B cell (primary cell): ENCODE measurements at places on chromosomes 6 and 20.

GRCh38 chr20:36818861-36819260 lies 45.3 kb upstream of the DSN1 start:
- DNase-seq, result no peak

DNA sequence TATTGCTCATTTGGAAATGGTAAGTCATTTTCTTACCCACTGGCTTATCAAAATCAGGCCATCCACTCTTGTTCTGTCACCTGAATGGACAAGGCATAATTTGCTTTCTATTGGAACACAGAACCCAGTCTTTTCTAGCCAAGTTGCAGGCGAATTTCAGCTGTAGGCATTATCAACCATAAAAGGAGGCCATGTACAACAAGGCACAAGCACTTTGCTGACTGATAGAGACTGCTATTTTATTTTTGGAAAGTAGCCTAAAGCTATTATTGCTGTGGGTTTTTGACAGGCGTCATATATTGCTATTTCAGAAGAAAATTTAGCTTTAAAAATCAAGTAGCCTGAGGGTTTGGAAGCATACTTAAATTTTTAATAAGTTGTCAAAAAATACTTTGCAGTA lies 344.2 kb downstream of the HDGFL1 start:
- no peak for DNase-seq

DNA sequence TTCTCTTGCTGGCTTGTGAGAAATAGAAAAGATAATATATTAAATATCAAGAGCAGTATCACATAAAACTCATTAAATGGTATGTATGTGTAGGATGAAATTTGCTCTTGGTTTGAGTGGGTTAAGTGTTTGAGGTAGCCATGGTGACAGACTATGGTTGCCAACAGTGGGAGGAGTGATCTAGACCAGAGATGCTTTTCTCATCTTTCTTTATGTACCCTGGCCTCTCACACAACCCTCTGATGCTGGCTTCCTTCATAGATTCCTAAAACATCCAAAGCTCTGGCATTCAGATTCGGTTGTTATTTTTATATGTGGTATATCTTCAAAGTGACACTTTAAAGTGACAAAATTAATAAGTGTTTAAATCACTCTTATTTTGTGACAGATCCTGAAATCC lies 9.0 kb upstream of the MLIP start:
- DNase-seq, result no peak

- no peak for DNase-seq
These were observed 99.0 kb downstream of the CLIC5 start for GRCh38 chr6:45916692-45917091.

- peak; percentile 86 for DNase-seq
These were observed 2.6 kb downstream of the TFEB start for GRCh38 chr6:41732591-41733359.

DNA sequence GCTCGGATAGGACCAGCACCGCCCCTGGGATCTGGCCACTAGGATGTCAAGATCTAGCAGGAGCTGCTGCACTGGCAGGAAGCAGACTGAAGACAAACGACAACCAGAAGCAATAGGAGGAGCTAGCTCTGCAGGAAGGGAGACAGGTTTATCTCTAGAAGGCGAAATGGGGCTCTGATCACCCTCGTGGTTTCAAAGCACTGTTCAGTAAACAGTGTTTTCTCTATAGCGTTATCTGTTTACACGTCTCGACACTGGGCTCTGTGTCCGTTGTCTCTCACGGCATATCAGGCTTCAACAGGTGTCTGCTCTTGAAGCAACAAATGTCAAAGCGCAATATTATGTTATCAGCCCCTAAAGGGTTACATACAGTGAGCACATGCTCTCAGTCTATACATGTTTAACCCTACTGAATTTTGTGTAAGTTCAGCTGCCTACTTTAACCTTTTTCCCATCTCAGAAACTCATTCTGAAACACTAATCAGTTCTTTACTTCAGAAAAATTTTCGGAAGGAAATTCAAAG lies 23.8 kb downstream of the TMEM14B start:
- no peak for DNase-seq

GRCh38 chr20:33697129-33697528 lies 10.9 kb upstream of the E2F1 start:
- DNase-seq, result no peak

DNA sequence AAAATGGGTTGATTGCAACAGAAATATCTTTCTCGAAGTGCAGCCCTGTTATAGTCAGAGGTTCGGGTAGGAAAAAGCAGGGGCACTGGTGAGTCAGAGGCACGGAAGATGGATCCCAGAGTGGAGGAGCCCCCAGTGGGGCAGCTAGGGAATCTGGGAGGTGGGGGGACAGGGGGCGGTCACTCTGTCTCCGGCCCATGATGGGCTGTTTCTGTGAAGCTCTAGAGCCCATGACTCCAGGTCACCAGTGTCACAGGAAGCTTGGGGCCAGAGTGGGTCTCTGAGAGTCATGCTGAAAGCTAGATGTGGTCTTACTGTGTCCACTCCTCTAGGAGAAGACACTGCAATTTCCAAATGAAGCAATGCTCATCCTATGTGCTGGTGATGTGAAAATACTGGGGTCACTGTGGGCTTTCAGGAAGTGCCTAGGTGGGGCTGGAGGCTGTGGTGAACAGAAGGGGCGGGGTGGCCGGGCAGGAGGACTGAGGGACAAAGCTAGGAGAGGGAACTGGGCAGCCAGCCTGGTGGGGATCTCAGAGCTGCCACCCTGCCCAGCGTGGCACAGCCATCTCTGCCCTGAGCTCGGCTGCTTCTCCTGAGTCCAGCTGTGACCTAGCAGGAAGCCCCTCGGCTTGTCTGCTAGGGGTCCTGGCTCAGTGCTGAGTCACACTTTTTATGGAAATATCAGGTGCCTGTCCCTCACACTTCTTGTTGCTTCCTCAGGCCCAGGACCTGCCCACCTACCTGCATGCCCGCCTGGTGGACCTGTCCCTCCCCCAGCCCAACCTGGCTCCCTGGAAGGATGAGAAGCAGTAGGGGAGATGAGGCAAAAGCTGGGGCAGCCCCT lies 54.2 kb downstream of the IRF4 start:
- DNase-seq, result no peak

DNA sequence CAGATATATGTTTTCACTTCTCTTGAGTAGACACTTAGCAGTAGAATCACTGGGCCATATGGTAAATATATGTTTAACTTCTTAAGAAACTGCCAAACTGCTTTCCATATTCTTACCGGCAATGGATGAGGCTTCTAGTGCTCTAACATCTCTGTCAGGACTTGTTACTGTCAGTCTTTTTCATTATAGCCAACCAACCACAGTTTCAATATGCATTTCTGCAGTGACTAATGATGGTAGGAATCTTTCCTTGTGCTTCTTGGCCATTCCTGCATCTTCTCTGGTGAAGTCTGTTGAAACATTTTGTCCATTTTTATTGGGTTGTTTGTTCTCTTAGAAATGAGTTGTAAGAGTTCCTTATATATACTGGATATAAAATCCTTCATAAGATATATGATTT lies 66.0 kb upstream of the SYNDIG1 start:
- no peak for DNase-seq
